ENCODE measurements at places on chromosomes 5 and 9. TPM values are rescaled to one million over a fixed set of nuclear protein-coding genes. Genes with fewer than 3 reads are reported as not detected.

The DIPK1B gene
- total RNA-seq: 4.8 TPM

The RORB gene
- 0.85 TPM for total RNA-seq

The SHOC1 gene
- not detected for total RNA-seq

The DMRT3 gene
- 0.28 TPM for total RNA-seq

The LCN10 gene
- total RNA-seq: 3.1 TPM

The TAF11L5 gene
- total RNA-seq: not detected

The PCDHGA8 gene
- 7.5 TPM for total RNA-seq

The PITX1 gene
- not detected for total RNA-seq

The DNM1 gene
- 9.7 TPM for total RNA-seq

The IL9 gene
- not detected for total RNA-seq

The NEUROG1 gene
- not detected for total RNA-seq

The CPLANE1 gene
- 44.0 TPM for total RNA-seq

The TAF1L gene
- not detected for total RNA-seq

The PAPPA gene
- total RNA-seq: 17.4 TPM

The BHMT gene
- total RNA-seq: 0.41 TPM

The AK8 gene
- 0.42 TPM for total RNA-seq

The HTR4 gene
- total RNA-seq: 7.8 TPM

The RANBP6 gene
- 23.6 TPM for total RNA-seq

The ASB6 gene
- 23.0 TPM for total RNA-seq

The TEX48 gene
- not detected for total RNA-seq

The NSG2 gene
- not detected for total RNA-seq

The GFPT2 gene
- 136 TPM for total RNA-seq

The AGXT2 gene
- not detected for total RNA-seq

The NR4A3 gene
- total RNA-seq: 9.7 TPM

The PCDHGA9 gene
- 18.6 TPM for total RNA-seq

The MYORG gene
- total RNA-seq: 7.4 TPM

The MARCHF6 gene
- 86.9 TPM for total RNA-seq

The RBM22 gene
- total RNA-seq: 37.8 TPM

The PPIC gene
- total RNA-seq: 37.6 TPM

The PLPP7 gene
- 14.2 TPM for total RNA-seq
